DMS53 (cell line): ENCODE measurements at places on chromosomes 12 and 14.

DNA sequence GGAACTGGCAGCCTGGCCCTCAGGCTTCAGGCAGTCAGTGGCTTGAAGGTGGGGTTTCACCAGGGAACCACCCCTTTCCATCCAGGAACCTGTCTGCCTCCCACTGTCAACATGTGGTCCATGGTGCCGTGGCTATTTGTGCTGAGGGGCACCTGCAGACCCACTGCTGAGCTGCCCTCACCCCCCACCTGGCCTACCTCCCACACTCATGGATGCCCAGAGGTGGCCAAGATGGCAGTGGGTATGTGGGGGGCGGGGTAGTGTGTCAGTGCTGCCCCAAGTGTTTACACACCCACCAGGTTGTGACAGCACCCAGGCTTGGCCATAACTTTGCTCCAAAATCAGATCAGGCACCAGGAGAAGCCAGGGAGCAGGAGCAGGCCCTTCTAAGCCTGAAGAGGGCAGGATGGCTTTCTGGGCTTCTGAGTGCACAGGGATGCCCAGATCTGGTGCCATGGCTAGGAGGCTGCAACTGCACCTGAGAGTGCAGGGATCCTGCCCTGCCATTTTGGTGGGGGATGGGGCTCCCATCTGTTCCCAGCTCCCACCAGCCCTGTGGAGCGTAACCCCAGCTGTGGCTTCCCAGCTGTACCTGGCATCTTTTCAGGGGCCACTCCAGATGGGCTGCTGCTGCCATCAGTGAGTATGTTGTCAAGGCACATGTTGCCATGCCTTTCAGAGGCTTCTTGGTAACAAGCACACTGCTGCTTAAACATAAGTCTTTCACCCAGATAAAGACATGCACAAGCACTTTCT lies 263.9 kb downstream of the LRIG3 start:
- no peak for DNase-seq

DNA sequence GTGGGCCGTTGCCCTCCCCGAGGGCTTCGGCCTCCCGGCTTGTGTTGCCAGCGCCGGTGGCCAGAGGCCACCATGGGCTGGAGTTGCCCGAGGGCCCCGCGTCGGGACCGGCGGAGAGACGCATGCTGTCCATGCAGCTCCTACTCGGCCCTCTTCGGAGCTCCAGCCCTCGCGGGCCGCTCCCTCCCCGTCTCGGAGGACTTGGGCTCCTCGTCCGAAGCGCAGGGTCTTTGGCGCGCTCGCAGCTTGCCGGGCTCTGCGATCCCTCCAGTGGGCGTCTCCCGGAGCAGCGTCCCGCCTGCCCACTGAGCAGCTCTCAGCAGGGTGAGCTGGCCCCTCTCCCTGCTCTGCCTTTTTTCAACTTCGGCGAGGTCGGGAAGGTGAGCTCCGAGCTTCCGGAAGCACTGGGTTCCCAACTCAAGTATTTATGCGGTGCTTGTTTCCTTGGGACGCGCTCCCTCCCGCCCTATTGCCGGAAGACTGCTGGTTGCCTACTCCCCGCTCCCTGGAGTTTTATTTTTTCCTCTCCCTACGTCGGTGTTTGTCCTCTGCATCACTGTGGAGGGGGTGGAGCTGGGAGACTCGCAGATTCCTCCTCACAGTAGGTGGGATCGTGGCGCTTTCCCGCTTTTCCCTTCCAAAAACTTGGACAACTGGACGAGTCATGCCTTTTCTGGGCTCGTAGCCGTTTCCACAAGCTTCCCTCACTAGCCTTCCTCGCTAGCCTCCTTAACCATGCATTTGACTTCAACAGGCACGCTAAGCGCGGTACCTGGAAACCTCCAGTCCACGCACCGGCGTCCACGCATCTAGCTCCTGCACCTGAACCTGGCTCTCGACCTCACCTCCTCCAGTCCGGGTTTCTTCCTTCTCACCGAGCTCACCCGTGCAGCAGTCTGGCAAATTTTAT lies at the start of gene AVPR1A:
AVPR1A (minus strand) TSS at position 489 of the 910 bp plus-strand sequence; CDS start at position 124, 365 bp downstream.
- peak; percentile 92 for DNase-seq

GRCh38 chr12:121980191-121980891 lies 41.3 kb upstream of the BCL7A start:
- DNase-seq: no peak

DNA sequence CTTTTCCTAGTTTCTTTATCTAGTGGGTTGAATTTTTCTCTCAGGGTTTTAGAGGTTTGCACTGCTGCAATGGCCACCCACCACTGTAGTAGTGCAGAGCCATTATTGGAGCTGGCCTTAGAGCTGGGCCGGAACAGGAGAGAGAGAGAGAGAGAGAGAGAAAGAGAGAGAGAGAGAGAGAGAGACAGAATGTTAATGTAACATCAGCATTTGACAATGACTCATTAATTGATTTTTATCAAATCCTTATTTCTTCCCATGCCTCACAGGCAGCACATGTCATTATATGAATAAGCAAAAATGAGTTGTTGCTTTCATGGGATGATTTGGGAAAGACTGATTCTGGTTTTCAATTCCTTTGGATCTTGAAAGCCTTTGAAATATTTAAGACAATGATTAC lies 76.3 kb upstream of the PPP4R3A start:
- peak; percentile 46 for DNase-seq

- DNase-seq: no peak
Observed at GRCh38 chr12:122934722-122935121, 31.5 kb downstream of the ABCB9 start.
